CD8-positive, alpha-beta memory T cell (primary cell): ENCODE measurements at places on chromosomes 2 and 18. TPM values are rescaled to one million over a fixed set of nuclear protein-coding genes. Genes with fewer than 3 reads are reported as not detected.

DNA sequence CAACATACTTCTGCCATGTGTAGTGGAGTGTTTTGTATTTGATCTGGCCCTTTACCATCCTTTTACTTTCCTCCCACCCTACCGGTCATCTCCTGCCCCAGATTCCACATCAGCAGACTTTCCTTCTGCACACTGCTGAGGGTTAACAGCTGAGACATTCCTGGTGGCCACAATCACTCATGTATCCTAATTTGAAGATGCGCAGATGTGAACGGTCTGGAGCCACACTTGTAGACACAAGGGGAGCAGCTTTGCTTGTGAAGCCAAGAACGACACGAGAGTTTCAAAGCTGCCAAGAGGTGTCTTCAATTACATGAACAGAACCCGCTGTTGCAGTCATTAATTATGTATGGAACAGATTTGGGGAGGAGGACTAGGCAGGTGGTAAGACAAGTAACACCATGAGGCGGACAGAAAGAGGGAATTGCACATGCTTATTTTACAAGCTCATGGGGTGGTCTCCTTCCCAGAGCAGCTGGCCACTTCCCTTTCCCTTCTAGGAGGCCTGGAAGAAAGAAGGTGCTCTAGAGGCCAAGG lies 260.7 kb upstream of the KLHL29 start:
- no peak overlapping the region for H3K4me3 ChIP-seq
- no peaks in the 10 kb centered on the region for H3K27me3 ChIP-seq
- no peak overlapping the region for H3K27ac ChIP-seq

TDRD15 gene
- total RNA-seq = 0.04 TPM

- H3K36me3 ChIP-seq = no peaks in the 10 kb centered on the region
- H3K27ac ChIP-seq = no peak overlapping the region
- H3K4me1 ChIP-seq = no peaks in the 10 kb centered on the region
- no peaks in the 10 kb centered on the region for H3K27me3 ChIP-seq
- peak; percentile 12 for DNase-seq
These were observed 16.4 kb downstream of the TNS1 start for GRCh38 chr2:217986256-217986961.

POTEJ gene
- total RNA-seq = not detected

DNA sequence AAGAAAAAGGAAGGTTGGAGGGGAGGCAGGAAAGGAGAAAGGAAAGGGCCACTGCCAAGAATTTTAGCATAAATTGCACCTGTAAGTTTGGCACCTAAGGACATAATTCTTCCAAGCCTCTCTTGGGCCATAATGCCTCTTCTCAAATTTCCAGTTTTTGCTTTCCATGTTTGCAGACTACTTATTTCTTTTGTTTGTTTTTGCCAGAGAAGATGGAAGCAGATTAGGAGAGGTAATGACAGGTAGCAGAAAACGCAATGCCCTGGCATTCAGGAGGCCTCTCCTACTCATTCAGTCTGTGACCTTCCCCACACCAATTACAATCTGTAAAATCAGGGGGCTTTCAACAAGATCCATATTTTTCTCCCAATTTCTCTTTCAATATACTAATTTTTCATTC lies 56.8 kb downstream of the MRPL33 start:
- no peaks in the 10 kb centered on the region for H3K4me1 ChIP-seq
- no peak overlapping the region for H3K4me3 ChIP-seq
- no peaks in the 10 kb centered on the region for H3K27me3 ChIP-seq
- H3K36me3 ChIP-seq = no peaks in the 10 kb centered on the region

DNA sequence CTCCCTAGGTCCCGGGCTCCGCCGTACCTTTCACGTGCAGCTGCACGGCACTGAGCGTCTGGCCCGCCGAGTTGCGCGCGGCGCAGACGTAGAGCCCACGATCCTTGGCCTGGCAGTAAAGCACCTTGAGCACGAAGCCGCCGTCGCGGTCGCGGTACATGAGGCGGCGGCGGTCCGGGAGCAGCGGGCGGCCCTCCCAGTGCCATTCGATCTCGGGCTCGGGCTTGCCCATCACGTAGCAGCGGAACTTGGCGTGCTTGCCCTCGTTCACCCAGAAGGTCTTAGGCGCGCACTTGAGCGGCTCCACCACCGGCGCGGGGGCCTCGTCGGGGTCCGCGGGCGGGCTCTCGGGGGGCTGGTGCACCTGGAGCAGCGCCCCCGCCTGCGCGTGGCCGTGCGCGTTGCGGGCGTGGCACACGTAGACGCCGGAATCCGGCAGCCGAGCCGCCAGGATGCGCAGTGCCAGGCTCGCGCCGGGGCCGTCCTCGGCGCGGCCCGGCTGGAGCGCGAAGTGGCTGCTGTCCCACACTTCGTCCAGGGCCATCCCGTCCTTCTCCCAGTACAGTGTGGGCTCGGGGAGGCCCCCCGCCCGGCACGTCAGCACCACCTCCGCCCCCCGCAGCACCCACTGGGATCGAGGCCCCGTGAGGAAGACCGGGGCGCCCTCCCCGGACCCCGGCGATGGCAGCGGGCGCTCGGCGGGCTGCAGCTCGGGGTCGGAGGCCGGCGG lies 980 bp downstream of the OBSL1 start:
- no peak for DNase-seq
- H3K27ac ChIP-seq = no peak overlapping the region
- H3K36me3 ChIP-seq = no peaks in the 10 kb centered on the region
- H3K4me3 ChIP-seq = no peak overlapping the region
- H3K4me1 ChIP-seq = no peaks in the 10 kb centered on the region
- peaks cover 12% of the 10 kb centered on the region for H3K27me3 ChIP-seq

DNA sequence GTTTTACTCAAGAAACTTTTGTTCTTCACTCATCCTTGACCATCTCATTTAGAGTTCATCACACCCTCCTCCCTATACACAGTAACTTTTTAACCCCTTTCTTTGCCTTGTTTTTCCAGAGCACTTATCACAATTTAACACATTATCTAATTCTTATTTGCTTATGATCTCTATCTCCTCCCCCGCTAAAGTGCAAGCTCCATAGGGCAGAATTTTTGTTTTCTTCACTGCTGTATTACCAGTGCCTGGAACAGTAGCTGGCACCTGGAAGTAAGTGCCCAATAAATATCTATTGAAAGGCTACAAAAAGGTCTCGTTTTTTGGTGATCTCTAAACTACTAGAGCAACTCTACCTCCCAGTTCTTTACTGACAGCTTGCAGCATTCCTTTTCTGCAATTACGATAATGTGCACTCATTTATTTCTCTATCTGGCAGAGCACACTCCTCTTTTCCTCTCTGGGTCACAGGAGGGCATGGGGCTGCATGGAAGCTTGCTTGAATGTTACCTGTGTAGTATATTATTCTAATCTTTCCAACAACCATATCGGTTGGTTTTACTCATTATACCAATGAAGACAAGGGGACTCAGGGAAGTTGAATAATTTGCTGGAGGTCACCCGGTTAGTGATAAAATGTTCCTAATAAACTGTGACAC lies 57.4 kb upstream of the CHST9 start:
- DNase-seq = no peak
- H3K27ac ChIP-seq = no peak overlapping the region
- no peaks in the 10 kb centered on the region for H3K36me3 ChIP-seq
- no peaks in the 10 kb centered on the region for H3K4me1 ChIP-seq
- H3K4me3 ChIP-seq = no peak overlapping the region

CCDC85A gene
- not detected for total RNA-seq
